ENCODE measurements at places on chromosomes 6 and 20.

- DNase-seq, result no peak
These were observed 17.4 kb upstream of the LSM14B start for GRCh38 chr20:62104791-62105345.

DNA sequence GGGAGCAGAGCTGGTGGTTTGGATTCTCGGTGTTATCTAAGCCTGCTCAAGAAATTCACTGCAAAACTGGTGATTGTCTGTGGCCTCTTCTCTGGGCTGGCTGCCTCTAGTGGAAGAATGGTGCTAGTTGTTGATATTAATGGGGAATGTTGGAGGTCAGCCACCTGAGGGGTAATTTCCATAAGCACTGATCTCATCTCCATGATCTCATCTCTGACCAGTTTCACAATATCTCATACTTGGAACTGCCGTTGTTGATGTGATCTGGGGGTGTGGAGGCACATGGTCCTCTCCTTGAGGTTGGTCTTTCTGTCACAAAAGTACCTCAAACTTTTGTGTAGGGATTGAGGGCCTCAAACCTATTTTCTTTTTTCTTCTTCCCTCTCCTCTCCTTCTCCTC lies 102.6 kb downstream of the CD109 start:
- DNase-seq, result no peak

DNA sequence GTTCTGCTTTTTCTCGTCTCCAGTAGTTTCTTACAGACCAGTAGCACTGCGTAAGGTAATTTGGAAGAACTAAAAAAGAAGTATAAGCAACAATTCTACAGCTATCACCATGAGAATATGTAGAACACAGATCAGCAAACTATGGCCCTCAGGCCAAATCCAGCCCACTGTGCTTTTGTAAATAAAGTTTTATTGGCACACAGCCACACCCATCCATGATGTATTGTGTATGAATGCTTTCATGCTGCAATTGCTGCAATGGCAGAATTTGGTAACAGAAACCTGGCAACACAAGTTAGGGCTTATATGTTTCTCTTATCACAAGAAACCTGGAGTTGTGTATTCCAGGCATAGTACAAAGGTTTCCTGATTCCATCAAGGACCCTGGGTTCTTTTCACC lies 386.8 kb upstream of the TSHZ2 start:
- no peak for DNase-seq

DNA sequence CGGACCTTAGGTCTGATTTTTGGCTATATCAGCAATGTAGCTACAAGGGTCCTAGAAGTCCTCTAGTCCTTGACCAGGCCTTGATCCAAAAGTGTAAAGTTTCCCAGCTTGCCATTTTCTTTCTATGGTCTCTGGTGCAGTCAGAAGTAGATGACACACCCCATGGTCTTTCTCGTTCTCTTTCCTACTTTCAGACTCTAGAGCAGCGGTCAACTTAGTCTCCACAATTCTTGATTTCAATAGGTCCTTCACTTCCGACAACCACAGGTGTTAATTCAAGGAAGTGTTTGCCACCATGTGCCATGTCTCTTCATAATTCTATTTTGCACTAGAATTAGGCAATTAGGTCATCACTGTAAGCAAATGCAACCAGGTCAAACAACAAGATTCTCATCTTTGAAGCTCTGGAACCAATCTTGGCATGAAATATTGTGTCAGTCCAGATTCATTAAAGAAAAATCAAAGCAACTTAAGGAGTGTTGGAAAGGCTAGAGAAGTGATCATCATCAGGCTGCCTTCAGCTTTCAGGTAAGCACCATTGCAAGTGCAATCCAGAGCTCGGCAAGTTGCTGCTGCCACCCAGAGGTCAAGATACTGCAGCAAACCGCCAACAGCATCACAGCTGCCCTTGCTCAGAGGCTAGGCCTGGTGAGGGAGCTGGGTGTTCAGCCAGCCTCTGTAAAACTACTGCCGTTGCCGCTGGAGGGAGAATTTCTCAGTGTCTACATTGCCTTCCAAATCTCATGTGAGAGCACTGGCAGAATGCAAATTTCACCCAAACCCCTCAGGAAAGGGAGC lies 5.6 kb upstream of the SYNE1 start:
- DNase-seq, result no peak

DNA sequence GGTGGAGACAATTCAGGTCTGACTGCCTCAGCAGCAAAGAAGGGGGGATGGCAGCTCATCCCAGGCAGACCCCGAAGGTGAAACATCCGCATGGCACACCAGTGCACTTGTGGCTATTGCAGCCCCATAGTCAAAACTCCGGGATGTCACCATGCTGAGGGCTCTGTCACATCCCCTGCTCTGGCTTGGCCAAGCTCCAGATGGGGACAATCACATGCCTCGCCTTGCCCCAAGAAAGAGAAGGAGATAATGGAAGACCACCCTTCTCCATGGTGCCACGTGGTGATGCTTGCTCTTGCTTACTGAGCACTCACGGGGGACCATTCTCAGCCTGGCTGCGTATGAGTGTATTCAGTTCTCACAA lies 60.2 kb downstream of the RBM38 start:
- no peak for DNase-seq

DNA sequence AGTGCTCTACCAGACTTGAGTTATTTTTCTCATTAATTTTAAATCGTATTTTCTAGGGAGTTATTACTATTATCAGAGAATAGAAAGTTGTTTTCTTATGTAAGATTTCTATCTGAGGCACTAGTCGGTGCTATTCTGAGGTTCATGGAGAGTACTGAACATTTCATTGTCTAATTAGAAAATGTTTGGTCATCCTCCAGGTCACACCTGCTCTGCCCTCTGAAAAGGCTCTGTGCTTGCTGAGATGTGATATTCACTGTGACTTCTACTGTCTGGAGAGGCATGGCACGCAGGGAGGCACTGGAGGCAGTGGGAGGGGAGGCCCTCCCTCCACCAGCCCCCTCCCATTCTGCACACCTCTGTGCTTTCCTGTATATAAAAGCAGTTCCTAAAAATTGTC lies 3.0 kb downstream of the SYNDIG1 start:
- no peak for DNase-seq

DNA sequence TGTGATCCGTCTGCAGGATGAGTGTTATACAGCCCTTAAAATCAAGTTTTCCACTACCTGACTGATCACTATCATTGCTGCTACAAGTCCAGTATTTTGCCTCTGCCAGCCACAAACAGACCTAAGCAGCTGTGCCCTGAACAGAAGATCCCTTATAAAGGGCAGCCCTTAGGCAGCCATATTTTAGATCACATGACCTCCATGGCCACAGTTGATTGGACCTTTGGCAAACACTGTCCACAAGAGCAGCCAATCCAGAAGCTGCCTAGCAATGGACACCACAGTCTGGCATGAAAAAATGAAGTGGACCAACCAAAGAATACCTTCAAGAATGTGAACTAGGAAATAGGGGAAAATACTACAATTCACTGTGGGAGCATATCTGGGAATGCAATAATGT lies 50.8 kb downstream of the MC3R start:
- no peak for DNase-seq

DNA sequence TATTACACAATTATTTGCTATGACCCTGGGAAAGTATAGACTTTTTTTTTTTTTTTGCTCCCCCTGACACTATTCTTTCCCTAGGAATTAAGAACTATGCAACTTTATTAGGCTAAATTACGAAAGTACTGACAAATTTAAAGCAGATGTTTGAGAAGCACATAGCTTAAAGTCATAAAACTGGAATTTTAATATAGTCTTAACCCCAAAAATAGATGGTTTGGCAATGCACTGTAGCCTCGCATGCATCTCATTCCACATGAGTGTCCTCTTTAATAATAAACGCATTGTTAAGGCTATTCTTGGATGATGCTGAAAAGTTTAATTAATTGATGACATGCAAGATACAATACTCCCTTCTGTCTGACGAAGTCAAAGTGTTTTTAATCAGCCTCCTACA lies 49.3 kb downstream of the TBC1D7 start:
- no peak for DNase-seq

GRCh38 chr6:17851720-17852161 lies 135.7 kb downstream of the KIF13A start:
- no peak for DNase-seq

DNA sequence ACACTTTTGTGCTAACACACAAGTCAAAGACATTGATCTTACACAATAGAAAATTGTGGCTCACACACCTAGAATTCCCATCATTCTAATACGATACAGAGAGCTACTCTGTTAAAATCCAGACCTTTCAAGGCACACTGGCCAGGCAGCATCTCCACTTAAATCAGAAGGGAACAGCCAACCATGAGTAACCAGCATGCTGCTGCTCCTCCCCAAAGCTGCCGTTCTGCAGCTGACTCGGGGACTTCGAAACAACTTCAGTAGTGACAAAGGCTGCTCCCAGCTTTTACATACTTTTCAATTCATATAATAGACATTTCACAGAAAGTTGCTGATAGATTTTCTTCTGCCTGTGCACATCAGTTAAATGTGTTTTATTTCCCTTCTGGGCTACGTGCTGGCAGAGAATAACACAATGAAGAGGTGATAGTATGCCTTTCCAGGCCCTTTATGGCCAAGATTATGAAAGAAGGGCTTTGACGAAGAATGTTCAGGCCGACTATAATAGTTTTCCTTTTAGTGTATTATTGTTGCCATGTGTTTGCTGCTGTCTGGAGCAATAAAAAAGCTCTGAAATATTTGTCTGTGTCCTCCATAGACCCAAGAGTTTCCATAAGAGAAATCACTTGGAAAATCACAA lies 159.0 kb downstream of the GMDS start:
- no peak for DNase-seq

DNA sequence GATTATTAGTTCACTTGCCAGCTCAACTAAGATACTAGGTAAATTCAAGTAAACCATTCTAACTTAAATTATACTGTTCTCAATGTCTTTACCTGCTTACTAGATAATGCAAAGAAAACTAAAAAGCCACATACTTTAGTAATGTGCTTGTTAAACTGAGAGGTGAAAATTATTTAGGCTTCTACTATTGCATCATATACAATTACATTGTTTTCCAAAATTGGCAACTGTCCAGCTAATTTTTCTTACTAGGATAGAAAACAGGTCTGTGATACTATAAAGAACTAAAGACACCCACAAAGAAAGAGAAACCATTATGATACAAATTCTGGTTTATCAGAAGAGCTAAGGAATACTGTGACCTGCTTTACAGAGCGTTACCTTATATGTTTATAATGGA lies 45.6 kb upstream of the ALDH8A1 start:
- no peak for DNase-seq

DNA sequence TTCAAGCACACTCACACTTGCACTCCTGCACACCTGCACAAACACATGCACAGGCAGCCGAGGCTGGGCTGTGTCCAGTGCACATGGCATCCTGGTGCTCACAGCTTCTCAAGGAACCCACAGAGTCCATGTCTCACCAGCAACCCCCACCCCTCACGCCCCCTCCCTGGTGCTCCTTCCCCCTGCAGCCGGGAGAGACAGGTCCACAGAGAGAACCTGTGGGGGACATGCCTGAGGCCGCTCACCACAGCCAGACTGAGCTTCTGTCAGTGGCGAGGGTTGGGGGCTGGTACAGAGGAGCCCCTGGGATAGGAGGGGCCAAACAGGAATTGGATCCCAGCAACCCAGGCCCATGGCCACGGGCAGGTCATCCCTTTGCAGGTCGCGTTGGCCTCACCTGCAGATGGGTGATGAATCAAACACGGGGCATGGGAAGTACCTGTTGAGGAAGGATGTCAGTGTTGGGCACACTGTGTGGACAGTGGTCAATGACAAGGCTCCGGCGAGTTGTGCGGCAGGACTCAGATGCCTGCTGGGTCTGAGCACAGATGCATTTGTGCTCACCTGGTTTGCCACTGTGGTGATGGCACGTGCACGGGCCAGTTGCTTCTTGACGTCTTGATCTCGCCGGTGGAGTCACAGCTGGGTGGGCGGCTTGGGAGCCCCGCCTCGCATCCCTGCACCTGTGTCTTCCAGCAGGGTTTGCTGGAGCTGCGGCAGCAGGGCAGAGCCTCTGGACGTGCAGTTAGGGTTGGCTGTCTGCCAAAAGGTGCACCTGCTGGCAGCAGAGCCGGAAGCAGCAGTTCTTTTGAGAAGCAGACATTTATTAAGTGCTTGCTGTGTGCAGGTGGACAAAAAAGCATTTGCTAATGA lies 113.0 kb downstream of the ERMARD start:
- no peak for DNase-seq

DNA sequence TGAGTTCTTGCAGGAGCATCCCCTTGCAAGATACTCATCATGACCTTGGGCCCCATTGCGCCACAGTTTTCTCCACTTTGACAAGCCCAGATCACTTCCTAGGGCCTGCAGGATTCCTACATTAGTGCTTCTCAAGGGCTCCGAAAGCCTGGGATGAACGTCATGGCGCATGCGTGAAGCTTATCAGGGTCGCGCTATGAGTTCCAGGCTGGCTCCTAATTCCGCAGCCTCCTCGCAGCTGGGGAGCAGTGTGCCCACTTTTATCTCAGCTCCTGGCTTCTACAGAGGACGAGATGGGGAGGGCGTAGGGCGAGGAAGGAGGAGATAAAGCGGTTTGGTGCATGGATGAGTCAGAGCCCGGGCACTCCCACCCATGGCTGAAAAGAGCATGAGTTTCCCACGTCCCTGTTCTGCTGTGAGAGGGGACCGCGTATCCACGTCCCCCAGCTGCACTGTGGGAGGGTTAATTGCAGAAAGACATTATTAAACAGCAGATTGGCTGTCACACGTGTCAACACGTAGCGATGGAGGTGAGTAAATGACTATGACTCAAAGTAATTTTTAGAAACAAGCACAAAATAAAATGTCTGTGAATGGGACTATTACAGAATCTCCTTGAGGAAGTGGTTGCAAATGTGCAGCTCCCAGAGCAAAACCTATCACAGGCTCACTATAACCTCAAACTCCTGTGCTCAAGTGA lies 72.9 kb upstream of the DSP start:
- no peak for DNase-seq

- DNase-seq, result no peak
These were observed 68.6 kb upstream of the FYN start for GRCh38 chr6:111941686-111942330.

DNA sequence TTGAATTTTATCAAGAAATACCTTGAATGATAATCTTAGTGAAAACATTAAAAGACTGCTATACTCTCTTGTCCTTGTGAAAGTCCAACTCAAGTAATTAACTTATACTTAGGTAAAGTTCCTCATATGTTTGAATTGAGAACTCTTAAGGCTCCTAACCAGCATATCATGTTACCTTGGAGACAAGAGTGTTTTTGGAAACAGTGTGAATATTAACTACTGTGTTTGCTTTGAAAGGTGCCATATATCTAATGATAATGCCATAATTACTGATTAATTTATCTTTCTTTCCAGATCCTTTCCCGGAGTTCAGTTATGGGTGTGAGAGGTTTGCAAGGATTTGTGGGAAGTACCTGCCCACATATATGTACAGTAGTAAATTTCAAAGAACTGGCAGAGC lies 10.5 kb downstream of the FAM120B start:
- DNase-seq, result no peak

DNA sequence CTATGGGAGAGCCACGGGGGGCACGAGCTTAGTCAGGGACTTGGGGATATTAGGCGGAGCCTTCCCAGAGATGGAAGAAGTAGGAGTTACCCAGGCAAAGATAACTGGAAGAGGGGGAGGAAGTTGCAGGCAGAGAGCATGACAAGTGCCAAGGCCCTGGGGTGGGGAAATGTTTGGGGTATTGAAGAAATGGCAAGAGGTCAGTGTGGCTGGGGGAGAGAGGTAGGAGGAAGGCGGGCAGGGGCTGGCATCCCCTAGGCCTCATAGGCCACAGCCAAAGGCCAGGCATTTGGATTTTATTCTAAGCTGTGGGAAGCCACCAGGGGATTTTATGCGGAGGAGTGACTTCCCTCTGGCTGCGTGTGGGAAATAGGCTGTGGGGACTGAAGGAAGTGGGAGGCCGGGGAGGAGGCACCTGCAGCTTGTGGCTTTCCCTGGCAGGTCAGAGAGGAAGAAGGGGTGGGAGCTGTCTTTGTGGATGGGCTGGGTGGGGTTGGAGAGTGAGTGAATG lies 22.7 kb downstream of the SNAI1 start:
- no peak for DNase-seq

- DNase-seq, result no peak
These were observed 120.9 kb downstream of the SYCP2 start for GRCh38 chr20:59812286-59813125.
